Central memory CD4-positive, alpha-beta T cell (primary cell): ENCODE measurements at places on chromosomes 2 and 18.

GRCh38 chr2:37742286-37742685 is 70.8 kb upstream of the CDC42EP3 start:
- DNase-seq: no peak

DNA sequence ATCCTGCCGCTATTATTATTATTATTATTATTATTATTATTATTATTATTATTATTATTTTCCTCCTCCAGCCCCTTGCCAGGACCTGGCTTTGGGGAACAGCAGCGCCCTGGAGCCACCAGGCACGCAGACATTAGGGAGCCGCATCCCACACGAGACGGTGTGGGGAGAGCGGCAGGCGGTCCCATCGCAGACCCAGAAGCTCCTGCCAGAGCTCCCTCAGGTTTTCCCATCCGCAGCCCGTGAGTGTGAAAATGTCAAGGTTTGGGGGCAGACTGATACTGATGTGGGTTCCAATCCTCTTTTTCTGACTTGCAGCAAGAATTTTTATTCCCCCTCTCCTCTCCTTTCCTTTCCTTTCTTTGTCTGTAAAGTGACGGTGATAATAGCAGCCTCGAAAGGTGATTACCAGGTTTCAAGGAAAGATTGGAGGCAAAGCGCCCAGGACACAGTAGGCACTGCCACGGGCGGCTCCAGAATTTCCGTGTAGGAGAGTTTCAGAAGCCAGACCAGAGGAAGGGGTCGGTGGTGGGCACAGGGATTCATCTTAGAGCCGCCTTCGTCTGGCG is 816 bp downstream of the SCTR start:
- DNase-seq: no peak

DNA sequence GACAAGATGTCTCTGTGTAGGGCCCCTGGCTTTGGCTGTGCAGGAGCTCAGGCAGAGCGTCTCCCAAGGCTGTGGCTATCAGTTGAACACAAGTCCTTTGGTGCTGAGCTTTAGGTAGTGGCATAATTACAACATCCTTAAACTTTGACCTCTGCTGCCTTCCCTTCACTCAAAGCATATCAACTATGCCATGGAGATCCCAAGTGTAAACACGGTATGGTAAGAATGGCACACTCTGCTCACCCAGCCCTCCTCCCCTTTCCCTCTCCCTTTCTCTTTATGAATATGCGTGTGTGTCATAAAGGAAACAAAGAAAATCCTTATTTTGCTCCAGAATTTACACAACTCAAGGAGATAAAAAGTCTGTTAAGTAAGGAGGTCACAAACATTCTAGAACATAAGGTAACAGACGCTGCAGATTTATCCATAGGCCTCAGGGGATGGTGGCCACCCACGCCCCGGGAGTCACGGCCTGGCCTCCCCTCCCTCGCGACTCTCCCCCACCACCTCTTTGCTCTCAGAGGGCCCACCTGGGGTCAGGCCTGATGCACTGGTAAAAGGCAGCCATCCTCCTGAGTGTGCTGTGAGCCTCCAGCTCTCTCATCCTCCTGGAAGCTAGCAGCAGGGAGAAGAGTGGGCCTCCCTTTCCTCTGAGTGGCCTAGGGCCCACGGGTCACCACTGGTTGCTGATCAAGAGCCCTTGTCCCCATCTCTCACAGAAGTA is 67.3 kb downstream of the CRACDL start:
- DNase-seq: no peak

- no peak for DNase-seq
These were observed 7.2 kb downstream of the SP5 start for GRCh38 chr2:170722301-170722700.

DNA sequence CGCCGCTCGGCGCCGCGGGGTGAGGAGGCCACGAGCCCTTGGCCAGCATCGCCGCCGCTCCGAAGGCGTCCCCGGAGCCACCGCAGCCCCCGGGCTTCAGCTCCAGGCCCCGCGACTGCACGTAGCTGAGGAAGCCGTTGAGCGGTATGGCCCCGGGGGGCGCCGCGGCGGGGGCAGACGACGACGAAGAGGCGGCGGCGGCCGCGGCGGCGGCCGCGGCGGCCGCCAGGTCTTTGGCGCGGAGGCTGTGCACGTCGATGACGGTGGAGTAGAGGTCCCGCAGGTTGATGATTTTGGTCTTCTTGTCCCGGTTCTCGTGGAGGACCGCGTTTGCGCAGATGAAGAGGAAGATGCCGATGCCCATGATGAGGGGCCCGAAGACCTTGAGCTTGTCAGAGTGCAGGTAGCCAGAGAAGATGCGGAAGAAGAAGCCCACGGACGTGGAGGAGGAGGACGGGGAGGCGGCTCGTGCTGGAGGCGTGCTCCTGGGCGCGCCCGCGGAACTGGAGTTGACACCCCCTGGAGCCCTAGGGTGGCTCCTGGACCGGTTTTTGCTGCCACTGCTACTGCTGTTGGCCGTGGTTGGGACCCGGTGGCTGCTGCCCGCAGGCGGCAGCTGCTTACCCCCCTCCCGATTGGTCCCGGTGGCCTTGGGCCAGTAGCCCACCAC is 4.0 kb downstream of the TMEM200C start:
- no peak for DNase-seq

DNA sequence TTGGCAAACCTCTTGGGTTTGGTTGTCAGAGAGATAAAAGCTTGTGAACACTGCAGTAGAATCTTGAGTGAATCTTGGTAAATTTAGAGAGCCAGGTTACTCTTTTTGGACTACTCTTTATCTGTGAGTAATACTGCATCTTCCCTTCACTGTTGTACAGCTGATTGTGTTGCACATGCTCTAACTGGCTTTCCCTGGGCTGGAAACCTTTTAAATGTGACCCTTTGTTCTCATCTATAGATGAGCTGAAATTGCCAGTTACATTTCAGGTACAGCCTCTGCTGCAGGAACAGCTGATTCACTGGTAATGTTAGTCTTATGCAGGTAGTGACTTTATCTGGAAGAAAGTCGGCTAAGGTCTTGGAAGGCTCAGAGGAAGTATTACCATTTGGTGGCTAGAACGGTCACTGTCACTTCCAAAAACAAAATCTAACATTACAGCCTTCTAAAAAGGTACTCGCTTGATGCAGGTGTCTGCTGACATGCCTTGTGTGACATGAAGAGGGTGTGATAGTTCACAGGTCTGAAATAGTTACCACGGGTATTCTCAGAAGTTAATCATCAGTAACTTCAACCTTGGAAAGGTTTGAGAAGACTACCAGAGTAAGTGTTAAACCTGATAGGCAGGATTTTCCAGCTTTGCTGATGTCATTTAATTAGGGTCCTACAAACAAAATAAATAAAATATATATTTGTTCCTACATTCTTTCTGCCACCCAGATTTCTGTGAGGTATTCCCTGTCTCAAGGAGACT is 851.1 kb downstream of the SLC4A3 start:
- DNase-seq: no peak

- no peak for DNase-seq
These were observed 221.9 kb upstream of the RBBP8 start for GRCh38 chr18:22711192-22711685.

- no peak for DNase-seq
These were observed 3.8 kb upstream of the ZNF24 start for GRCh38 chr18:35348001-35348400.

GRCh38 chr2:58120626-58121229 is 74.1 kb downstream of the VRK2 start:
- no peak for DNase-seq

DNA sequence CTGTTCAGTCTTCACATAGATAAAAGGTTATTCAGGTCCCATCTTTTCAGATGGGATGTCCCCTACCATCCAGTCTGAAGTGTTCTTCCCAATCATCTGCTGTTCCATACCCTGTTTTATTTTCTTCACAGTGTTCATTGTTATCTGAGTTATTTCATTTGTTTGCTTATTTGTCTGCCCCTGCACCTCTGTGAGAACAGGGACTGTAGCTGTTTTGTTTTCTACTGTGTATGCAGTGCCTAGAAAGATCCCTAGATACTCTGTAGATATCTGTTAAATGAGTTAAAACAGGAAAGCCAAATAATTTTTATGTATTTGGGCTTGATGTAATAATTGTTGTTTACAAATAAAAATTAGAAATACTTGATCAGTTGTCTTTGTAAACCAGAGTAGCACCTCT is 34.2 kb downstream of the SMAD4 start:
- DNase-seq: no peak

DNA sequence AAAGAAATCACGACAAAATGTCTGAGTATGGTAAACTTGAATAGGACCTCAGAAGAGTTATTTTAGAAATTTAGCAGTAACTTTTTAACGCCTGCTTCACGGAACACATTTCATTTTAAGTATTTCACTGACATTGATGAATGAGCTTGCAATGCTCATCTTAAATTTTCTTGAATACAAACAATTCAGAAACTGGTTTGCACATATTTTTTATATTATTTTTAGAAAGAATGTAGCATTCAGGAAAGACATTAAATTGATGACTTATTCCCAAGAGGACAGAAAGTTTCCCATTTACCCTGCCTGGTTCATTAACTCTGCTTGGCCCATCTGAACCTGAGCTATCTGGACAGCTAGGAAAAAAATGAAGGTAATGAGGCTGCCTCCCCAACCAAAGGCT is 89.3 kb downstream of the MBD2 start:
- DNase-seq: no peak

DNA sequence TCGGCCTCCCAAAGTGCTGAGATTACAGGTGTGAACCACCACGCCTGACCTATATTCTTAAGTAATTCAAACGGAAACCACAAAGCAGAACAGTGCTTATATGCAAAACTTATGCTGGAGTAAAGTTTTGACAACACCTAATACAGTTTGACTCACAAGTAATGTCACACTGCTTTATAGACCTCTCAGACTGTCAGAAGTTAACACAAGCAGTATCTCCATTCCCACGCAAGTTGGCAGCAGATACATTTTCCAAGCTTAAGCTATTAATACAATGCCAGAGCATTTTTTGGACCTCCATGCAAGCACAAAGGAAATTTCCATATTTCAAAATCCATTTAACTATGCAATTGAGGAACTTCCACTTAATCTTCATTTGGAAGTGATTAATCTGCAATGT is 21.0 kb upstream of the SANBR start:
- DNase-seq: no peak

DNA sequence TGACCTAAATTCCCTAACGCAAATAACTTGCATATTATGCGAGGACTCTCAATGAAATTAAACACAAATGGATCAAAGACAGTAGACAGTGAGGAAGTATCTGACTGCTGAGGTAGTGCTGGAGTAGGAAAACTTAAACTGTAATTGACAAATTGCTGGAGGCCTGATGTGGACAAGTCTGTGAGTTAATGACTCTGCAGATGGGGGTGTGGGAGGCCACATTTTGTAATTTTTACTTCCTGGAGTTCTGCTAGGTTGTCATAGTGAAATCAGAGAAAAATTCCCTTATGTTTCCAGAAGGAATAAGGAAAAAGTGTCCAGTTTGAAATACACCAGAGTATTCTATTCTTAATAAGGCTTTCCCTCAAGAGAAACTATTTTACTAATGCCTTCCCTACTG is 333.0 kb upstream of the CNTNAP5 start:
- no peak for DNase-seq

DNA sequence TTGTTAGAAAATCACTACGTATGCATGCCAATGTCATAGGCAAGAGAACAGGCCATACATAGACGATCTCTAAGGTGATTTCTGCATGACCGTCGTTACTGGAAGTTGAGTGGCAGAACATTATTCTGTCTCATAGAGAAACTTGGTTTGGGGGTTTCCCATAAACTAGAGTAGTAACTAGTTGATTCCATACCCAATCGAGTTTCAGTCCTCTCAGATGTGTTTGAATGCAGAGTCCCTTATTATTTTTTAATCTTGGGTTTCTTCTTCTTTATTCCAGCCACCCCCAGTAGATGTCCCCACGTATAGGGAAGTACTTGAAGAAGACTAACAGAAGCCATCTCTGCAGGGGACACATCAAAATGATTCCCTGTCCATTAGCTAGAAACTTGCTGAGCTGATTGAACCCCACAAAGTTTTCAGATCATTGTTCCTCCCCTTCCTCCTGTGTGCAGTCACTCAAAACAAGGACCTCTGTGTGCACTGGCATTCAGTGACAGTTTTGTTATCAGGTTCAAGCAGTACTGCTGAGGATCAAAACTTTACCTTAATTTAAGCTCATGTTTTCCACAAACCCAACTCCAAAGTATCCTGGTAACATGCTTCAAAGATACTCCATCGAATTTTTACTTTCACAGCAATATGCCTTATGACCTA is 68.4 kb upstream of the CDCA7 start:
- no peak for DNase-seq

- no peak for DNase-seq
These were observed 252.1 kb upstream of the NT5C1B start for GRCh38 chr2:18841248-18842150.

DNA sequence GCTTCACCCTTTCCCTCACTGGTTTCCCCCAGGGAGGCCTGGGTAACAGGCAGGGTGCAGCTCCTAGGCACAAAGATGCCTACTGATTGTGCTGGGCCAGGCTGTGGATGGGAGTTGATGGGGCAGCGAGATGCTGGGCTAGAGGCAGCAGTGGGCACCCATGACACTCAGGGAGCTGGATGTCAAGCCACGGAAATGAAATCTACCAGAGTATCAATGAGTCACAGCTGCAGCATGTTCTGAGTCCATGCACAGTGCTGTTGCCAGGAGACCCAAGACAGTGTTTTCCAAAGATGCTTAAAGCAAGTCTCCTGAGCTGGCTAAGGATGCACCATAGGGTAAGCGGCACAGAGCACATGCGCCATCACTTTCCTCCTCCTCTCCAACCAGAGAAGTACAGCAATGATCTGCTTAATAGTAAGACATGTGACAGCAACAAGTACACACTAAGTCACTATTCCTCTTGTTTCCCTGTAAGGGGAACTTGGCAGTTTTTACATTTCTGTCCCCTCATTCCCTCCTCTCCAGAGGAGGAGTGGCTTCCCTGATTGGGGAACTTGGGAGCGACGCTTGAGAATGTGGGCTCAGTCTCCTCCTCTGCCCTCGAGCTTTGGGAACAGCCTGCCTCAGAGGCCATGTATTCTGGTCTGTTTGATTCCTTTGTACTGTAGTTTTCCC is 57.2 kb downstream of the CDC42EP3 start:
- no peak for DNase-seq

GRCh38 chr18:56245866-56246580 is 392.4 kb downstream of the TXNL1 start:
- DNase-seq: no peak

GRCh38 chr18:33183136-33183535 is 257.4 kb downstream of the CCDC178 start:
- no peak for DNase-seq

- DNase-seq: no peak
These were observed 50.1 kb downstream of the THUMPD2 start for GRCh38 chr2:39728941-39729351.

DNA sequence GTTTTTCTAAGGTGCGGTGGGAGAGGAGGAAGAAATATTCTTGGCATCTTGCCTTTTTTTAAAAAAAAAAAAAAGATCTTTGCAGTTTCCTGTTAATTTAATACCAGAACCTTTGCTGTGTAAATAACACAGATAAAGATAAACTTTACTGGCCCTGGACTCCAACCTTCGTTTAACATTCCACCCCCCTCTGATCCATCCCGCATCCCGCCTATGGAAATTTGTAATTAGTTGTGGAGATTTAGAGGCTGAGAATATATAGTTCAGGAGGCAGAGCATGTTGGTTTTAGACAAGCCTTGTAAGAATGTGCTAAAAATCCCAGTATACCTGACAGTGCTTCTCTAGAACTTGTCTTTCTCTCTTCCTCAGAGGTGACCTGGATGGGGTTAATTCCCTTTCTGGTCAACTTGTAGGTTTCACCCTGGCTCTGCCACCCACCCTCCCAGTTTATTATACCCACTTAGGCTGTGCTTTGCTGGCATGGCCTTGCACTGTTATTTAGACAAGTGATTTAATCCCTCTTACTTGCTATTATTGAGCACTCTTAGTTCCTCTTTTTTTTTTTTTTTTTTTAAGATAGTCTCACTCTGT is 2.9 kb upstream of the C2orf72 start:
- no peak for DNase-seq
